ENCODE measurements at places on chromosomes 12 and 14. TPM values are rescaled to one million over a fixed set of nuclear protein-coding genes. Genes with fewer than 3 reads are reported as not detected.

LLPH gene
- total RNA-seq, result 14.9 TPM

KCNC2 gene
- not detected for total RNA-seq

DAO gene
- not detected for total RNA-seq

DNA sequence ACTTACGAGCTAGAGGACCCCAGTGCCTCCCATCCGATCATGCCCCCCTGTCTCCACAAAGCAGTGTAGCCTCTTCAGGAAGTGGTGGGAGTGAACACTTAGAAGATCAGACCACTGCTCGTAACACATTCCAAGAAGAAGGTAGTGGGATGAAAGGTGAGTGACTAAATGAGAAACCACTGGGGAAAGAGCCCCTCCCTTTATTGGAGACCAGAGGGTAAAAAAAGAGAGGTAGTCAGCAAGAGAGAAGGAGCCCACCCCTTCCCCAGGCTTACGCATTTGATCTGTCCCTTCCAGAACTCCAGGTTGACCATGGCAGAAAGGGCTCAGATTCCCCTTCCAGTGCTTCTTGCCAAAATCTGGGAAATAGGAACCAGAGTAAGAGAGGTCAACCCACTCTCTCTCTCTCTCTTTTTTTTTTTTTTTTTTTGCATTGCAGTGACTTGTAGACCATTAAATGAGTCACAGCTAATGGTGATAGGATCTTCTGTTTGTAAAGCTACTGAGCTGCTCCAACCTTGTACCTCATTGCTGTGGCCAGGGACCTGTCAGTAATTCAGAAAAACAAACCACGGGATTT is 165.4 kb downstream of the GCH1 start:
- no peak for DNase-seq

PROX2 gene
- not detected for total RNA-seq

MANSC1 gene
- 12.0 TPM for total RNA-seq

- DNase-seq, result no peak
Observed at GRCh38 chr12:126353604-126354003, 1288.4 kb downstream of the AACS start.
